ENCODE measurements at places on chromosomes 3 and 15.

- no peak for DNase-seq
These were observed 258.1 kb downstream of the ERC2 start for GRCh38 chr3:56209982-56210751.

GRCh38 chr15:31001702-31002101 lies 10.3 kb upstream of the MTMR10 start:
- no peak for DNase-seq

DNA sequence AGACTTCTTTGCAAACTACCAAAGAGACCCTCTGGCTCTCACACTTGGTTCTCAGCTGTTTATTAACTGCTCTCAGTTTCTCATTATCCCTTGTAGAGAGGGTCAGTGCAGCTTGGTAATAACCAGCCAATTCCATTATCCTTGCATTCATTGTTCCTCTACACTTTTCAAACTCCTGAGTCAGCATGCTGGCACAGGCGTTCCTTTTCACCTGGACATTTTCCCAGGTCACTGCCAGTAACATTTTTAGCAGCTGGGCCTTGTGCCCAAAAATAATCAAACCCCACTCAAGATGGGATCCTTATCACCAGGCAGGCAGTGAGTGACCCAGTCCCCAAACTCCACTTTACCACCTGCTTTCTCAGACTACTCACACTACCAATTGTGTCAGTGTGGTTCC lies 4.8 kb upstream of the SUMF1 start:
- no peak for DNase-seq

DNA sequence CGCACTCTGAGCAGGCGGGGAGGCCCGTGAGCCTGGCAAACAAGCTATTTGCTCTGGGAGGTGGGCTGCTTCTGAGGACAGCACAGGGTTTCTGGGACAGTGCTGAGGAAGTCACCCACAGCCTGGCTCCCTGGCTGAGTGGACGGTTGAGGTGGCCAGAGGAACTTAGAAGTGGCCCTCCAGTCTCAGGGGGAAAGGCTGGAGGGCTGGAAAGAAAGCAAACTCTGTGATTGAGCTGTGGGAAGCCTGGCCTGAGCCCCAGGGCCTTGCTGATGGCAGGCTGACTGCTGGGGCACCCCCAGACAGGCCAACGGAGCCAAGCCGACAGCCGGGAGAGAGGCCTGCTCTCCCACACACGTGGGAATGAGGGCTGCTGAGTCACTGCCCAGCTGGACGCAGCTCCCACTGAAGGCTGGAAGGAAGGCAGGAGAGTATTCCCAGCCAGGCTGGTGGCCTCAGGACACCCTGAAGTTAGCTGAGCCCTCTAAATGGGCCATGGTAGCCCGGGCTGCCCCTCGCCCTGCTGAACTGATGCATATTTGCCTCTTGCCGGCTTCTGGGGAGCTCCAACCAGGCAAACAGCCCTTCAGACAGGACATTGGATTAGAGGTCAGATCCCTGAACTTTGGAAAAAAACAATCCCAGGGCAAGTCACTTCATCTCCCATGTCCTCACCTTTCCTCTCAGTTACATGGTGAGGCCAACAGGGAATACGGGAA lies 98.0 kb upstream of the TLE3 start:
- peak; percentile 81 for DNase-seq

DNA sequence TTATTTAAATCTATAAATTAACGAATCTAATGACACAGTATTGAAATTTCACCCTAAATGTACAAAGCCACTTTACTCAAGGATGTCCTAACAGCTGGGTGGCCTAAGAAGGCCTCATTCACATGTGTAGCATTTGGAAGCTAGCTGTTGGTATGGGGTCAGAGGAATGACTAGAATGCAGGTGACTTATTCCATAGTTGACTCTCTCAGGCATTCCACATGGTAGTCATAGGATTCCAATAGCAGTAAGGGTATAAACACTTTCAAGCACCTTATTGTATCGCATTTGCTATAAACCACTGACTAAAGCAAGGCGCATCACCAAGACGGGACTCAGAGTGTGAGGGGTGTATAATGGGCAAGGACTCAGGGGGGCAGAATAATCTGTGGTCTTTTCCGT lies 294.8 kb upstream of the EPHA3 start:
- DNase-seq: no peak

DNA sequence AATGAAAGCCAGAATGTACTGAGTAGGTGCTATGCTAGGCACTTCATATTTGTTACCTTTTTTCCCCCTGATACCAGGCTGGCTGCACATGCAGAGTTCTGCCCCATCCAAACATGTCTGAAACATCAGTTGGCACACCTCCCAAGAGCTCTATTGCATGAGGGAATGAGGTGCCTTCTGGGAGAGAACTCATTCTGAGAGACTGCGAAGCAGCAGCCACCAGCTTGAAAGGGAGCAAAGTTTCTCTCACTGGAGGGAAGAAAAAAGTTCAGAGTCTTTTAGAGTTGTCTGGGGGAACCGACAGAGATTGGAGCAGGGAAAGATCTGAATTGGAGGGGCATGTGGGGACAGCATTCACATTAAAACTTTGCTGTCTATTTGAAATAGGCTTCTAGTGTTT lies 84.1 kb downstream of the AGBL1 start:
- no peak for DNase-seq

DNA sequence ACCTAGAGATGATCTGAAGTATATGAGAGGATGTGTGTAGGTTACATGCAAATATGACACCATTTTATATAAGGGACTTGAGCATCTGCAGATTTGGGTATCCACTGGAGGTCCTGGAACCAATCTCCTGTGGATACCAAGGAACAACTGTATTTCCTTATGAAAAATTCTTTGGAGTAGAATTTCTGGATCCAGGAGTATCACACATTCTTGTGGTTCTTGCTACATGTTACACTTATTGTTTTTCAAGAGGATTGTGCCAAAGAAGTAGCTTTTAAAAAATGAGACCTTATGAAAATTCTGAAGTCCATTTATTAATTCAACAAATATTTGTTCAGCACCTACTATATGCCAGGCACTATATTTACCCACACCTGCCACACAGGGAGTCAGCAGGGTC lies 15.7 kb upstream of the TBC1D23 start:
- DNase-seq: peak; percentile 39

GRCh38 chr3:186540221-186540834 lies 3.9 kb downstream of the CRYGS start:
- peak; percentile 67 for DNase-seq

DNA sequence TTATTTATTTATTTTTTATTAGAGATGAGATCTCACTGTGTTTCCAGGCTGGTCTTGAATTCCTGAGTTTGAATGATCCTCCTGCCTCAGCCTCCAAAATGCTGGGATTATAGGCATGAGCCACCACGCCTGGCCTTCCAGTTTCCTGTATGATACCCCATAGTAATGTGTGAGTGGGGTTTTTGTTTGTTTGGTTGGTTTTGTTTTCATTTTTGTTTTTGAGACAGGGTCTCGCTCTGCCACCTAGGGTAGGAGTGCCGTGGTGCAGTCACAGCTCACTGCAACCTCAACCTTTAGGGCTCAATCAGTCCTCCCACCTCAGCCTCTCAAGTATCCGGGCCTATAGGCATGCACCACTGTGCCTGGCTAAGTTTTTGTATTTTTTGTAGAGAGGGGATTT lies 30.9 kb downstream of the GOLM2 start:
- DNase-seq: no peak

- no peak for DNase-seq
These were observed 446.0 kb upstream of the EPHA3 start for GRCh38 chr3:88661433-88661824.

DNA sequence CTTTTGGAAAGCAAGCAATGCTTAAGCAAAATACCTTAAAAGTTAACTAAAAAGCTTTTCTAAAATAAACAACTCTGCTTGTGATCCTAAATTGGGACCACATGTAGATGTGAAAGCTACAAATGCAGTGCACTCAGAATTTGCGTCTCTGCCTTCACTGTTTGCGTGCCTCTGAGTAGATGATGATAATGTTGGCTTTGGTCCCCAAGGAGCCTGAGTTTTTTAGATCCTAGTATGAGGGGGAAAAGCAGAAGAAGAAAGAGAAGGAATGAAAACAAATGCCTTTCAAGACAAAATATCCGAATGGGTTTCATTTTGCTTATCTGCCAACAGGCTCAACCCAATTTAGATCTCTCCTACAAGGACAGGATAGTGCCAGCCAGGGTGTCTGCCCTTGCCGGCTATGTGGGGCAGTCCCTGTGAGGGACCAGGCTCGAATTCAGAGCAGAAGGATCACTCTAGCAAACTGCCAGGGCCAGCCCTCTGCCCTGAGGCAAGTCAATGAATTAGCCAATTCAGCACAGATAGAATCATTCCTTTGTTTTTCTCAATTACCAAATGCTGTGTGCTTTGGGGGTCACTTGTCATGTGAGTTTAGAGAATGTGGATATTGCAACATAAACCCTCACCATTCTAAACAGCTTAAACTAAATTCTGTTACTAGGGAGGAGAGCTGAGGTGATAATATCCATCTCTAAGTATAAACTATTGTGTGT lies 28.5 kb downstream of the SCG5 start:
- peak; percentile 94 for DNase-seq

GRCh38 chr3:16906682-16907081 lies 21.9 kb downstream of the PLCL2 start:
- peak; percentile 39 for DNase-seq

- DNase-seq: no peak
These were observed 23.3 kb upstream of the NFKBIZ start for GRCh38 chr3:101825904-101826445.

- DNase-seq: no peak
These were observed 802 bp upstream of the NECTIN3 start for GRCh38 chr3:111070772-111071256.

DNA sequence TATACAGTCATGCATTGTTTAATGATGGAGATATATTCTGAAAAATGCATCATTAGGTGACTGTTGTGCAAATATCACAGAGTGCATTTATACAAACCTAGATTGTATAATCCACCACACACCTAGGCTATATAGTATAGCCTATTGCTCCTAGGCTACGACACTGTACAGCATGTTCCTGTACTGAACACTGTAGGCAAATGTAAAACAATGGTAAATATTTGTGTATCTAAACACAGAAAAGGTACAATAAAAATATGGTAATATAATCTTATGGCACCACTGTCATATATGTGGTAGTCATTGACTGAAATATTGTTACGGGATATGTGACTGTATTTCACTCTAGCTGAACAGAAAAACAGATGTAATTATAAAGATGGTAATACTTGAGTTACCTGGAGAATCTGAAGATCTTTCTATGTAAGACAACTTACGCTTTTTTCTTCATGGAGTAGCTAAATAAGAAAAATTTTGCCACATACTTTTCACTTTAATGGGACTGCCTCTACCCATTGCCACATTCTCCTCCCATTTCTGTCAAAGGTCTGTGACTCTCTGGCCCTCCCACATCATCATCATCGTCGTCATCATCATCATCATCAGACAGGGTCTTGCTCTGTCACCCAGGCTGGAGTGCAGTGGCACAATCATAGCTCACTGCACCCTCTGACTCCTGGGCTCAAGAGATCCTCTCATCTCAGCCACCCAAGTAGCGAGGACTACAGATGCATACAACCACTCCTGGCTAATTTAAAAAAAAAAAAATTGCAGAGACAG lies 7.2 kb downstream of the PCOLCE2 start:
- DNase-seq: no peak

GRCh38 chr15:38540510-38540909 lies 24.1 kb downstream of the RASGRP1 start:
- DNase-seq: no peak

DNA sequence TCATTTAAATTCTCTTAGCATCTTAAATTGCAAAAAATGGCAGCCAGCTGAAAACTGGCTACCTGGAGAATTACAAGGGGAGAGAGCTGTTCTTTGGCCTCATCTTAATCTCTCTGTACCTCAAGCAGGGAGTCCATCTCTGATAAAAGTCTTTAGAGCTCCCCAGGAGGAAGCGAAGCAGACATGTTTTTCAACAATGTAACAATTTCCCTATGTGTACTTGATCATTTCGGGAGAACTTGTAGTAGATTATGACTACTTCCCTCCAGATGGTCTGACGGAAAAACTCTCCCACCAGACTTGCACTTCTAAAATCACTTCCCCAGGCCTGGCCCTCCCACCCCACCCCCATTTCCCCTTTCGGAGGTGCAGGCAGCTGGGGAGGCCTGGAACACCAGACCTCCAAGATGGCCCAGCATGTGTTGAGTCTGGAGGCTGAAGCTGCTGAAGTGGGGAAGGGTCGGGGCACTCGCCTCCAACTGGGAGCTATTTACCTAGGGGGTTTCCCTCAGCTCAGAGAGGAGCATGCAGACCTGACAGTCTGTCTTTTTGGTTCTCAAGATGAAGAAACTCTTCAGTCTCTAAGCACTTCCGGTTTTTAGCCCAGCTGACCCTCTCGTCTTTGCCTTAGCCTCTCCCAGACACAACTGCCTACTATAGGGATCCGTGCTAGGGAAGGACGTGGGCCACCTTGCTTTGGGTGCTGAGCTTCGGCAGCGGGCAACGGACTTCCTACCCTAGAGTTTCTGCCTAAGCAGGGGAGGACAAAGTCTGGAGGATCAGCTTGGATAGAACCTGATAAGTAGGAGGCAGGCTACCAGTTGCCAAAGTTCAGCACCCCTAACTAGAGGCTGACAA lies 164.0 kb upstream of the TBL1XR1 start:
- DNase-seq: no peak

- no peak for DNase-seq
These were observed 280.1 kb downstream of the EPHB1 start for GRCh38 chr3:135075157-135075556.

Data from fibroblast of skin of scalp (primary cell).